ENCODE measurements at places on chromosomes 7 and 10. TPM values are rescaled to one million over a fixed set of nuclear protein-coding genes. Genes with fewer than 3 reads are reported as not detected.

The ARHGEF5 gene
- 45.8 TPM for total RNA-seq

The NET1 gene
- 85.8 TPM for total RNA-seq

The C10orf95 gene
- total RNA-seq: 0.46 TPM

- no peak for DNase-seq
Observed at GRCh38 chr7:127798769-127799372, 146.9 kb downstream of the SND1 start.

DNA sequence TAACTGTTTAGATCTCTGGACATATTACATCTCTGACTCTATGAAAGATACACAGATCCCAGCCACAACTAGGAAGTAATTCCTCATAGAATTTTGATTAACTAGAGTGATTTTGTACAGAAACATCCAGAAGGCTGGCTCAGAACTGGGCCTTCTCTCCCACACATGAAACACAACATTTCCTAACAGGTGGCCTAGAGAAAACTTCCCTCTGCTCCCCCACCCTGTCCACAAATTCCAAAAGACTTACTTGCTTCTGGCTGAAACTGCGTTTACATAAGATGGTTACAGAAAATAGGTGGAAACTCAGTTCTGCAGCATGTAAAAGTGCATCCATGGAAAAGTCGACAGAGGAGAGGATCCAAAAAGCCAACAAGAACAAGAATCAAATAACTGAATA lies 132.9 kb downstream of the FZD1 start:
- no peak for DNase-seq

The ABCF2 gene
- 25.3 TPM for total RNA-seq

DNA sequence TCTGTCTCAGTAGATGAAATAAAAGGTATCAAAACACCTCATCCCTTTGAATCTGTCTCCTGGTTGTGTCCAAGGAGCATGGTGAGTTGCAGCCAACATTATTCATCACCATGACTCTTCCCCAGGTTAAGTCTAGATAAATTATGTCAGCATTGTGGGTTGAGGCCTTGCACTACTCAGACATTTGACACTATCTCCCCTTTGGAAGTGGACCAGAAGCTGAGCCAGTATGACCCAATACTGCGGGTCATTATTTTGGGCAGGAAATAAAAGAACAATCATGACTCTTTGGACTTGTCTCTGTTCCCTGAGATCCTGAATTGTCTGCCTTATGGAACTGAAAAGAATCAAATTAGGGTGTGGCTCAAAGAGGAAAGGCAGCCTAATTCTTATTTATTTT lies 168.2 kb upstream of the FAM171A1 start:
- DNase-seq: no peak

The DDC gene
- 1.7 TPM for total RNA-seq

DNA sequence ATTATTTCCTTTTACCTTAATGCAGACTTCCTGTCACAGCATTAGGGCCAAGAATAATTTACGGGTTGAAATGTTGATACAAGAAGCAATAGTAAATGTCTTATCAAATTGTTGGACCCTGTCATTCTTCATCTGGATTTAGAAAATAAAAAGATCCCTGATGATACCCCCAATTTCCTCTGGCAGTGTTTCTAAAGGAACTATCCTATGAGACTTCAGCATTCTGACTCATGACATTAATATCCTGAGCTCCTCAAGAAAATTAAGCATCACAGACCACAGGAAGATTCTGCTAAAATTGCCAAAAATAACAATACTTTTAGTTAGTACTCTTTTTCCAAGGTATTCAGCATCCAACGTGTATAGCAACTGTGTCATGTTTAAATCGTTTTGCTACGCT lies 490.5 kb upstream of the ANKRD30A start:
- no peak for DNase-seq

DNA sequence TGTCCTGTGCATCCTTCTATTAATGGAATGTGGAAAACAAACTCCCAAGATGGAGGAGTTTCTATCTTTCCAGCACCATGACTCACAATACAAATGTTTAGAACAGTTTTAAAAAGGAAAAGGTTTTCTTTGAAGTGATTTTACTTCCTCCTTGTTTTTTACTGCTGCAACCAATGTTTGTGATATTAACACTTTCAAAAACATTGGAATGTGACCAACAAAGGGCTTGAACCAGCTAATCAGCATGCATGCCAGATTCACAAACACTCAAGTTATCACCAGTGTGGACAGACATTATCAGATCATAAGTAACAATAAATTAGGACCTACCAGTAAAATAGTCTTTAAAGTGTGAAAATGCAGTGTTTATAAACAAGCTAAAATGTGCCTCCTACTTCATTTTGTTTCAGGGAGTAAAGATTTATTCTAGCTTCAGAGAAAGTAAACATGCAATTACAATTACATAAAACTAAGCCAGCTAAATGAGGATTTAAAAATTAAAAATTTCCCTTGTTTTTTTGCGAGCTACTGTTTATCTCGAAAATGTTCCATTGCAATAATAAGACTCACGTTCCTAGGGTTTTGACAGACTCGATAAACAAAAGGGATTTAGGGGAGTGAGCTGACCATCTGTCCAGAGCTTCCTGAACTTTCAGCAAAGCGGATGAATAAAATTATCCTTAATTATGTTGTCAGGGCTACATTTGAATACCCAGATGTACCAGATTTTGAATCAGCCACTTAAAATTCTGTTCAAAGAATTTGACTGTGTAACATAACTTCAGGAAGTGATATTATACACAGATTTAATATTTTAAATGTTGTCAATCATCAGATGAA lies 29.8 kb downstream of the CPVL start:
- DNase-seq: no peak

The FRMD4A gene
- 55.4 TPM for total RNA-seq

The LRRC61 gene
- 11.7 TPM for total RNA-seq

The CPN1 gene
- total RNA-seq: not detected

- no peak for DNase-seq
Observed at GRCh38 chr10:88314362-88314761, 268.8 kb downstream of the RNLS start.

GRCh38 chr7:32941681-32942414 lies 15.4 kb upstream of the FKBP9 start:
- no peak for DNase-seq

The LRGUK gene
- total RNA-seq: 2.4 TPM

GRCh38 chr7:31398815-31399214 lies 58.3 kb upstream of the NEUROD6 start:
- DNase-seq: no peak

The TFPI2 gene
- 4.0 TPM for total RNA-seq

- DNase-seq: no peak
Observed at GRCh38 chr7:41627645-41628298, 75.1 kb downstream of the INHBA start.

DNA sequence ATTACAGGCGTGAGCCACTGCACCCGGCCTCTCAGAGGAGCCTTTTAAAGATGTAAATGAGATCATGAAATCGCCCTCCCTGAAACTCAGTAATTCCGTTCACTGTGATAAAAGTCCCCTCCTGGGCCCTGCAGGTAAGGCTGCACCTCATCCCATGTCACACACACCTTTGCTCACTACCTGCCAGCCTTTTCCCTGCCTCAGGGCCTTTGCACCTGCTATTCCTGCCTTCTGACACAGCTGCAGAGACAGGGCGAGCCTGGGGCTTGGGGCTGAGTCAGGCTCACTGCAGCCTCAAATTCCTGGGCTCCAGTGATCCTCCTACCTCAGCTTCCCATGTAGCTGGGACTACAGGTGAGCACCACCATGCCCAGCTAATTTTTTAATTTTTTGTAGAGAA lies 118.8 kb downstream of the MYL10 start:
- DNase-seq: no peak

The NUTM2D gene
- 7.2 TPM for total RNA-seq

DNA sequence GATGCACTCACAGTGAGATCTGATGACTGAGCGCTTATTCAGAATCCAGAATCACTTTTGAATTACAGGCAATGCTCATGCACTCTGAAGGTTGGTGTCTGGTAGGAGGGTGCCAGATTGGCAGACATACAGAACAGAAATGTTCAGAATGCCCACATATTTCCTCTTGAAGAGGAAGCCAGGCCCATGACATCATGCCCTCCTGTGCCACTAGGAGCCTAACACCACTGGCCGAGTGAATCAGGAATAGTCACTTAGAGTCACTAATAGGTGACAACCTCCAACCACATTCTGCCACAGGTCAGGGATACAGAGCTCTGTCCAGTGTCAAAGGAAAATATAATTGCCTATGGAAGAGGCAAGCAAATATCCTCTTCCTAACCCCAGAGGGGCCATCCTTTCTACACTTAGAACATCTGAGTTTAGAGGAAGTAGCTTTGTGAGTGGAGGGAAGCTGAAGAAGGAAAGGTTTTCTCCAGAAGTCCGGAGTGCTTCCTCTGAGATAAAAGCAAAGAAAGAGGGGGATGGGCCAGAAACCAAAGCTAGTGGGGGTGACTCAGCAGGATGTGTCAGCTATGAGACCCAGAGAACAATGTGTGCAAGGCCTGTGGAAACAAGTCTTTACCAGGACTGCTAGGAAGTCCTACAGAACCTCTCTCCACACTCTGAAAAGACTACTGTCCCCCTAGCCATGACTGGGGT lies 838.8 kb downstream of the GRID1 start:
- DNase-seq: no peak

The CTAGE6 gene
- 0.60 TPM for total RNA-seq

The ABLIM1 gene
- 103 TPM for total RNA-seq

DNA sequence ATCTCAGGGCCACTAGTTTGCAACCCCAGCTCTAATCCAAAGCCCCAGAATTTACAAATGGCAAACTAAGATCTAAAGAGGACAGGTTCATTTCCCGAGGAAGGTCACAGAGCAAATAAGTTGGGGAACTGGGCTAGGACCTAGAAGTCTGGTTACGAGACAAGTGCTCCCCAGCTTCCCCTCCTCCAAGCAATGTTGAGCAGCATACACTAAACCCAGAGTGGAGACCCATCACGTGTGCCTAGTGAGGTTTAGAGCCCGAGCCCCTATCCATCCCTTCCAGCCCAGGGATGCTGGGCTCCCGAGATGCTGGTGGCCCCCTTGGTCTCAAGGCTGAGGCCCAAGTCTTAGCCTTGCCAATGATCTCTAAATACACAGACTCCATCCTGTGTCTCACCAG lies 209.5 kb upstream of the ZMIZ1 start:
- no peak for DNase-seq

GRCh38 chr10:130027716-130028464 lies 63.8 kb upstream of the EBF3 start:
- no peak for DNase-seq

- no peak for DNase-seq
Observed at GRCh38 chr7:84546403-84546802, 351.8 kb upstream of the SEMA3A start.

DNA sequence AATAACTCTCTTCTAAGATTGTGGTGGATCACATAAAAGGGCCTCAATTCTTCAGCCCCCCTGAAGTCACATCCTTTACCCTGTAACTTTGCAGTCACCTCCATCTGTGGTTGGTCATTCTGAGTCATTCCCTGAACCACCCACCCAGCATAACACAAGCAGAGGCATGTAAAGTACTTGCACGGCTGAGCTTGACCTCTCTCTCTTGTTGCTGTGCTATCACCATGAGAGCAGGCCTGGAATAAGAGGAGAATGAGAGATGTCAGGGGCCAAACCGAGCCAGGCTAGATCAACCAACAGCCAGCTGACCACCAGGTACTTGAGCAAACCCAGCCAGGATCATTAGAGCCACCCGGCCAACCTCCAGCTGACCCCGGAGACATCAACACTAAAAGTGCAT lies 13.5 kb upstream of the STK17A start:
- DNase-seq: no peak
